Anterior cingulate cortex (tissue), 58 donors: ENCODE measurements at places on chromosomes 16 and 17.

GRCh38 chr17:44522883-44523671 lies 19.9 kb upstream of the GPATCH8 start:
- no peak for DNase-seq

DNA sequence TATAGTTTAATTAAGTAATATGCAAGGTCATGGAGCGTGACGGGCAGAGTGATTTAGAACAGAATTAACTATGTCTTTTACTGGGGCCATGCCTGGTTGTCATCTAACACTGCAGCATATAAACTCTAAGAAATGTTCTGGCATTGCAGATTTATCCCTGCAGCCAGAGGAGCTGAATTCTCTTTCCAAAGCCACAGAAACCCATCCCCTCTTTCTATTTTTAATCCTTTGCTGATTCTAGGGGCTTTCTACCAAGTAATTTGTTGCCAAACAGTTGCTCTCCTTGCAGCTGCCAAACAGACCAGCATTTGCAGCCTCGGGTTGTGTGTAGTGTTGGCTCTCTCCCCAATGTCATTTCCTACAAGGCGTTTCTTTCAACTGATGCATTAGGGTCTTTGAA lies 243.2 kb upstream of the MON1B start:
- no peak for DNase-seq

- DNase-seq = no peak
These were observed 87.0 kb downstream of the CBLN1 start for GRCh38 chr16:49194537-49195236.

DNA sequence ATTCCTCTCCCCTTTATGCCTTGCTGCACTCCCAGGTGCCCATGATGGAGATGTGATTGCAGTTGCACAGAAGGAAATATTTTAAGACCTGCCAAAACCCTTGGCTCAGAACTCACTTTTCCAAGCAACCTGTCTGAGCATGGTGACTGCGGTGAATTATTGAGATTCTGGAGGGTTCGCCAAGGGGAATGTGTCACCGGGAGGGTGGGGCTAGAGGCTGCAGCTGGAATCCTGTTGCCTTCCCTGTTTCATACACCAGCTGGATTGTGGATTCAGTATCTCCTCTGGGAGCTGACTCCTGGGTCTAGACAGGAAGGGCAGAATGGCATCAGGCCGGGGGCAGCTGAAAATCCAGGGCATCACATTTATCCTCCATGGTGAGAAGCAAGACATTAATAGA lies 527.2 kb downstream of the TMEM114 start:
- DNase-seq = no peak

GRCh38 chr16:10938796-10939648 lies 3.2 kb downstream of the DEXI start:
- DNase-seq = no peak

DNA sequence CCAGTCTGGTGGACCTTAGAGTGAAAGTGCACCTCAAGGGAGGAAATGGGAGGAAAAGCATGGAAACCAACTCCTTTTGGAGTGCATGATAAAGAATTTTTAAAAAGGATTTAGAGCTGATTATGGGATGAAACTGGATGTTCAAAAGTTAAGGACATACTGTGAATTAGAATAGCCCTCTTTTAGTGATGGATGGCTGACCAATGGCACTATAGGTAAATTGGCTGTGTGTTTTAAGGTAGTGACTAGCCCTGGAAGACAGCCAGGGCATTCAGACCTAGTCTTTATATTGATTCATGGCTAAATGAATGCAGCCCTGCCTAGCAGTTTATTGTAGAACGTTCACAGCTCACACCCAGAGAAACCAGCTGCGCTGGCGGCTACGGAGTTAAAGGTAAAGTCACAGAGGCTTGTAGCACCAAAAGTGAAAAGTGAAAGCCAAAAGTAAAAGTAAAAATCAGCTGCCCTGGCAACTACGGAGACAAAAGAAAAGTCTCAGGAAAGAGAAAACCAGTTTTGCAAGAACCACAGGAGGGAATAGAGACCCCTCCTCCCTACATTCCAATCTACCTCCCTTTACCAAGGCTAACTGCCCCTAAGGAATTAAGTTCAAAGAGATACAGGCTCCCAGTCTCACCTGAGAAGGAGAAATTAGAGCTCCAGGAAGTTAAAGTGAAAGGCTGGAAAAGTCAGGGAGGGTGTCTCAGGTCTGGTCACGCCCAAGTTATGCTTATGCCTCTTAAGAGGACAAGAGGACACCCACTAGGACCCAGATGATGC lies 21.8 kb downstream of the ACSM1 start:
- DNase-seq = no peak

DNA sequence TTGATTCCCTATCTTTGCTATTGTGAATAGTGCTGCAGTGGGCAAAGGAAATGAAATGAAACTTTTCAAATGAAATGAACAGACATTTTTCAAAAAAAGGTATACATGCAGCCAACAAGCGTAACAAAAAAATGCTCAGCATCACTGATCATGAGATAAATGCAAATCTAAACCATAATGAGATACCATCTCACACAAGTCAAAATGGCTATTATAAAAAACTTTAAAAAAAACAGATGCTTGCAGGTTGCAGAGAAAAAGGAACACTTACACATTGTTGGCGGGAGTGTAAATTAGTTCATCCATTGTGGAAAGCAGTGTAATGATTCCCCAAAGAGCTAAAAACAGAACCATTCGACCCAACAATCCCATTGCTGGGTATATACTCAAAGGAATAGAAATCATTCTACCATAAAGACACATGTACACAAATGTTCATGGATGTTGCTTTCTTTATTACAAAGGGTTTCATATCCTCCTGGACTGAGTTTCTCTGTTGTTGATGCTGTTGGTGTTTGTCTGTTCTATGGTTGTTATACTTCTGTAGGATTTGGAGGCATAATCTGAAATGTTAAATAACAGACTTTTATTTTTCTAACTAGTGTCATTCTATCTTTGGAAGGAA lies 99.3 kb upstream of the SOX9 start:
- no peak for DNase-seq

- DNase-seq = no peak
These were observed 9.5 kb downstream of the ABCA9 start for GRCh38 chr17:69050999-69051775.

GRCh38 chr17:73341350-73342049 lies 29.7 kb upstream of the CDC42EP4 start:
- DNase-seq = no peak

GRCh38 chr16:79612207-79612606 lies 11.7 kb upstream of the MAF start:
- DNase-seq = no peak

DNA sequence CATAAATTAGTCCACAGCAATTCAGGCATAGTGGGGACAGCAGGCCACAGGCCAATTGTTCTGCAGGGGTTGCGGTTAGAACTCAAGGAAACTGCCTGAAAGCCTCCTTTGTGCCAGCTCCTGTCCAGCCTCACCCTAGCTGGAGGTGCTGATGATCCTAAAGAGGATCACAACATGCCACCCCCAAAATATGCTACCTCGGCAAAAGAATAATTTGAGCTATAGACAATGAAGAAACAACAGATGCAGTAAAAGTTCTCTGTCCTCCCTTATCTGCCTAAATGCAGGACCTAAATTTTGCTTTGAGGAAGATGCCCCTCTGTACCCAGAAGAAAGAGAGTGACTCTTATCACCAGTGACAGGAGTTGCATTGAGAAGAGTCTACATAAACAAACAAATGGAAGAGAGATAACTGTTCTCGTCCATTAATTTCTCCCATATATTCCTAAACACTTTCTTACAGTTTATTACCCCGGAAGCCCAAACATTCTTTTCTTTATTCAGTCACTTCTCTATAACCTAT lies 14.7 kb downstream of the ALOX15 start:
- DNase-seq = no peak

DNA sequence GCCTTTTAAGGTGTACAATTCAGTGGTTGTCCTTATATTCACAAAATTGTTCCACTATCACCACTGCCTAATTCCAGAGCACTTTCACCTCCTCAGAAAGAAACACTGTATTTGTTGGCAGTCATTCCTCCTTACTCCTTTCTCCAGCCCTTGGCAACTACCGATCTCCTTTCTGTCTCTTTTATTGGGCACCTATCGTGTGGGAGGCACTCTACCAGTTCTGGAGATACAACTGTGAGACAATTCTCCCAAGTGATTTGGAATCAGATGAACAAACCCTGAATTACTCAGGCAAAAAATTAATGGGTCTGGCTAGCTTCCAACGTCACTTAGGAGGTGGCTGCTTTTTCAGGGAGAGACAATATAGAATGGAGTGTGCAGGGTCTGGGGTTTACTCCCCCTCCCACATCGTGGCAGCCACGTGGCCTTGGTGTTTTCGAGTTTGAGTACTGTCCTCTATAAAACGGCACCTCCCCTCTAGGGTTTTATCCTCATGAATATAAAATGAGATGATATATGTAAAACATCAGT lies 63.9 kb downstream of the SHISA9 start:
- no peak for DNase-seq

- no peak for DNase-seq
These were observed 32.5 kb upstream of the PLCG2 start for GRCh38 chr16:81746566-81746965.

DNA sequence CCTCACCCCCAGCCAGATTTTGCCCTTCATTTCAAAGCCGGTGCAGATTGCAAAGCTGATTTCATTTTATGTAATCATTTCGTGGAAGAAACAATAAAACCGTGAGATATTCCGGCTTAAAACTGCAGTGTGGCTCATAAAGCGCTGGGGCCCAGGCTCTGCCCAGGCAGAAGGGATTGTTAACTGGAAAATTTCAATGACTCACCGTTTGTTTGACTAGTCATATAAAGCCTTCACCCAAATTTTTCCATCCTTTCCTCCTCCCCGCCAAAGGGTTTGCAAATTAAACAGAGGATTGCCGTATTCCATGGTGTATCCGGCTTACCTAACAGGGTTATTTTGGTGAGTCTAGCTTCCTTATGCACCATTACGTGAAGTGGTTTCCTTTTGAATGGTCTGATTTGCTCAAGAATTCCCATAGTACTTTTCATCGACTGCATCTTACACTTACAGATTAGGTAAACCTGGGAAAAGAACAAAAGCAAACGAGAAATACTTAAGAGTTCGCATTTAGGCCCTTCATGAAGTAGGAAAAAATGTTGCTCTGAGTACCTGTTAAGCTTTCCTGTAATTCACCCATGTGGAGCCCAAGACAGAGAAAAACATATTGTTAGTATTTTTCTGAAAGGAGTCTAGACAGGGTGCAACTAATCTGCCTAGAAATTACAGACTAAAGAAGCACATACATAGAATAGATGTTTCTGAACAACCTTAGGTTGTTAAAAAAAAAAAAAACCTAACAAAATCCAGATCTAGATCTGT lies 949 bp upstream of the GSPT1 start:
- DNase-seq = no peak

DNA sequence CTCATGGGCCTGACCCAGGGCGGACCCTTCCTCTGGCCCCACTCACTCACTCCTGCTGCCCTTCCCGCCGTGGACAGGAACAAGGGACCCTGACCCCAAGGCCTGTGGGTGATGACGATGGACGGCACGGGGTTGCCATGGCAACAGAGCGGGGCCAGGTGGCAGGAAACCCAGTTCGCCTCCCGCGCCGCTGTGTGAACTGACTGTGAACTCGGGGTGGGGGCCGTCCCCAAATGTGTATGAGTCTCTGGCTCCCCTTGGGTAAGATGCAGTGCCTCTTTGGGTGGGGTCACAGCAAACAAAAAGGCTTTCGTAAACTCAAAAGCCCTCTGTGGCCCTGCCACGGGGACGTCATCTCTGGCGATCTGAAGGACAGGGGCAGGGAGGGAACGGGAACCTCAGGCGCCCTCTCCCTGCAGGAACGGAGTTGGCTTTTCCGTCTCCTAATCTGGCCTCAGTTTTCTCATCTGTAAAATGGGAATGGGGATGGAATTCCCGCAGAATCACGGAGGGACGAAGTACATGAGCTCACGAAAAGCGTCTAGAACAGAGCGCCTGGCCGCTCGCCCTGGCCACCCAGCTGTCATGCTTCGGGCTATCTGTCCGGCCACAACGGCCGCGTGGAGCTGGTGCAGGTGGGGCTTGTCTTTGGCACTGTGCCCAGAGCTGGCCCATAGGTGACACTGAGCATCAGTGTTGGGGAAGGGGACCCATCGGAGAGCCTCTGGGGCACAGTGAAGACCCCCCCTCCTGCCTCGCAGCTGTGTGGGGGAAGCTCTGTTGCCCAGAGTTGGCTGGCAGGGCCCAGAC lies 44.9 kb upstream of the PABPN1L start:
- DNase-seq = no peak

DNA sequence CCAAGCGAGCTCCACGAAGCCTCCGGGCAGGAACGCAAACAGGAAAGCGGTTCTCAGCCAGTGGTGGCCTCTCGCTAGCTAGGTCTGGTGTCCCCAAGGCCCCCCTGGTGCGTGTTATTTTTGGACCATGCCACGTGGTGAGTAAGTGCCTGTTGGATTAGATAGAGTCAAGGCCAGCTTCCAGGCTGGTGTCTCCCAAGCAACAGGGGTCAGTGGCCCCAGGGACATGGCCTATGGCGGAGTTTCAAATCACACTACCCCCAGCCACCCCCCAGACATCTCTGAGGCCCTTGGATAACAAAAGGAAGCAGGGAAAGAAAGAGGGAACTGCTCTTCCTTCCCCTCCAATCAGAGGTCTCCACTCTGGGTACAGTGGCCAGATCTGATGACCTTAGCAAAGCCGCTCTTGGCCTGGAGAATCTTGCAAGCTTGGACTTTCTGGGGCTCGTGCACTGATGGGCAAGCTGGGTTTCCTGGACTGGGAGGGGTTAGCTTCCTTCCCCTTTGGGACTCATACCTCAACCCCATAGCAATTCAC lies 58.2 kb downstream of the MAF start:
- DNase-seq = no peak

GRCh38 chr16:86324320-86324719 lies 186.0 kb upstream of the FOXF1 start:
- no peak for DNase-seq

- DNase-seq = no peak
These were observed 65.3 kb downstream of the SLC39A11 start for GRCh38 chr17:73027130-73027741.

- DNase-seq = no peak
These were observed 174.1 kb downstream of the NTN1 start for GRCh38 chr17:9195411-9195810.

GRCh38 chr17:35866341-35866950 lies 2.2 kb downstream of the HEATR9 start:
- no peak for DNase-seq

- DNase-seq = no peak
These were observed 31.5 kb upstream of the LITAF start for GRCh38 chr16:11618107-11618717.

GRCh38 chr16:75250809-75251279 lies 580 bp downstream of the BCAR1 start:
- no peak for DNase-seq
